ENCODE measurements at places on chromosomes 11 and 22.

DNA sequence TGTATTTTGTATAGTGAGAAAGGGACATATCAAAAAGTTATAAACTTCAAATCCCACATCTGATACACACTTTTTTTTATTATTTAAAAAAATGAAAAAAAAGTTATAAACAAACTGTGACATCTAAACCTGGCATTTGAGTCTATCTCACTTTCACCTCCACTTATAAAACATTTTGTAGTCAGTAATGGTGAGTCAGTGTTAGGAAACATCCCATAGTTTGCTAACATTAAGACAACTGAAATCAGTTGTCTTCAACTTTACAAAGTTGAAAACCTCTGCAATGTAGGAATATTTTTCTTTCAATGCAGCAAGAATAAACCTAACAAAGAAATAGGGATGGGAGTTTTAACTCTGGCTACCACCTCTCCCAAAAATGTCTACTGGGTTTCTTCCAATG, 47.7 kb downstream of the SLC35F2 start:
- no peak for DNase-seq

GRCh38 chr11:59172345-59173079, 580 bp downstream of the DTX4 start:
- peak; percentile 21 for DNase-seq

GRCh38 chr22:29336751-29337490, 21.4 kb upstream of the RASL10A start:
- no peak for DNase-seq

DNA sequence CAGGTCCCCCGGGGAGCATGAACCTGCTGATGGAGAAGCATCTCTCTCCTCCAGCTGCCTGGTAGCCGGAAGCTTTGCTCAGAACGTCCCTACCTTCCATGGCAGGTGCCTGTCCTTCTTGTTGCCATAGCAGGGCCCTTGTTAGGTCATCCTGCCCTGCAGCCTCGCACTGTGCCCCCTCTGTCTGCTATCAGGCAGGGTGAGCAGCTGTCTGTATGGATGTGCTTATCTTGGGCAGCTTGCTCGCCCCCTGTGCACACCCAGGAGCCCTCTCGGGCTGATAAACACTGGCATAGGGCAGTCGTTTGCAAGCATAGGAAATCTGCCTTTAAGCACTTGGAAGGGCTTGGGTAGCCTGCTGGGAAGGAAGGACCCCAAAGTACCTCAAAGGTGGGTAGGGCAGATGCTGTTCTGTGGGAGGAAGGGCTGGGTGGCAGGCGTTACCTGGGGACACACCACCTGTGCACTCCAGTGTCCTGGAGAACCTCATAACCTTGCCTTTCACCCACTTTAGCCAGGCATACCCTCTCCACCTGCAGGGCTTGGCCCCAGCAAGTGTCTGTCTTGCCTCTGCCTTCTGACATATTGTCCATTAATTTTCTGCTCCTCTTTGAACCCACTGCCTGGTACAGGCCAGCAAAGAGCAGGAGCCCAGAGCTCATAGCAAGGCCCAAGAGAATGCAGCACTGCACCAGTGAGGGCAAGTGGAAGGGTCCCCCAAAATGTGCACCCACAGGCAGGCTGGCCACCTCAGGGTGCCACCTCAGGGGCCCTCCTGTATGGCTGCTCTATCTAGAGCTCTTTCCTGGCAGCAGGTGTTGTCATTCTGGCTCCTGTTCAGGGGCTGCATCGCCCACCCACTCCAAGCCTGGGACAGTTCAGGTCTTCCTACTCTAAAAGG, 8.0 kb upstream of the COMT start:
- no peak for DNase-seq

- no peak for DNase-seq
Observed at GRCh38 chr11:31981457-31981856, 109.4 kb upstream of the RCN1 start.

GRCh38 chr11:118379497-118379896, 20.1 kb downstream of the UBE4A start:
- no peak for DNase-seq
